ENCODE measurements at places on chromosomes 3 and 15.

GRCh38 chr15:99437315-99438223 is 128.2 kb upstream of the MEF2A start:
- DNase-seq, result no peak

DNA sequence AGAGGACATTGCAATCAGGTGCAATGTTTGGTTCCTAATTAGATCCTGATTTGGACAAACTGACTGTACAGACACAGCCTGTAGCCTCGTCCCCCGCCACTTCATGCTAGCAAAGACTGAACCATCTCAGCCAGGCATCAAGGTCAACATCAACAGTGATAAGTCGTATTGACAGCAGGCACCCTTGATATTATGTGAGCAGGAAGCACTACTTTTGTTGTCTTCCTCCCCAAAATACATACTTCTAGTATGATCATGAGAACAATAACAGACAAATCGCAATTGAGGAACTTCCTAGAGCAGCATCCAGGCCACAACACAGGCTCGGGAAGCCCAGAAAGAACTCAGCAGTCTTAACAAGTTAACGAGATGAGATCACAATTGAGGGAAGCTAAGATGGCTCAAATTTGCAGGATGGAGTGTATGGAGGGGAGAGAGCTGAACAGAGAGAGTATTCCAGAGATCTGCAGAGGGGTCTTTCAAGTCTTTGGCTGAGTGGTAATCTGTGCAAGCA is 20.4 kb downstream of the TGM5 start:
- no peak for DNase-seq

DNA sequence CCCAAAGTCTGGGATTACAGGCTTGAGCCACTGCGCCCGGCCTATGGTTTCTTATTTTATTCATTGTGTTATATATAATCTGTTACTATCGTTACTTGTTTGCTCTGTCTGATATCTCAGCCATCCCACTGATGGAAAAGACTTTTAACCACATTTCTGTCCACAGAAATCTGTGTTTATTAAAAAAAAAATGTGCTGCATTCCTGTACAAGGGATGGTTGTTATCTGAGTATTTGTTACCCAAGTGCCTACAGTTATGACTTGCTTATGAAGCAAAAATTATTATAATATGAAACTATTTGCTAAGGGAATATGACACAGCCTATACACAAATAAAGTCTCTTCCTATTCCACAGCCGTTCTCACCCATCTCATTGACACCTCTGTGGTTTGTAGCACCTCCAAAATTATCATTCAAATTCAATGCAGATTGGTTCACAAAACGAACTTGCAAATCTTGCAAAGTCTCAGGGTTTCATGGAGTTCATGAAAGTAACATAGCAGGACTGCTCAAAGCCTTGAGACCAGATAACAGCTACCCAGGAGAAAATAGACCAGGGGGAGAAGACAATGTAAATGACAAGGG is 47.4 kb upstream of the UBE2E1 start:
- no peak for DNase-seq

GRCh38 chr3:22835041-22835440 is 368.1 kb upstream of the UBE2E2 start:
- no peak for DNase-seq

DNA sequence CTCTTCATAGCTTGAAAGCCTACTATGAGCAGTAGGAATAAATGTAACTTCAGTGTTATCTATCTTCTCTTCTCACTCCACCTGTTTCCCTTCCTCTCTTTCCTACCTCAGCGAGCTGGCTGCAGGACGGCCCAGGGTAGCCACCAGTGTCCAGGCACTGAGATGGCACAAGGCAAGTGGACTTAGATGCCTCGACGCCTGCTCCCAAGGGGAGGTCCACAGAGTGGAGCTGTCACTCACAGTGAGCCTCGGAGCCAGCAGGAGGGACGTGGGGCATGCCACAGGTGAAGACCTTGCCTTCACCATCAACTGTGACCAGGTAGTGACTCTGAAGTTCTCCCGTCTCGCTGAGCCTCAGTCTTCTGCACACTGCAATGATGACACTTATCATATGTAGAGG is 88.2 kb downstream of the PCSK6 start:
- no peak for DNase-seq

DNA sequence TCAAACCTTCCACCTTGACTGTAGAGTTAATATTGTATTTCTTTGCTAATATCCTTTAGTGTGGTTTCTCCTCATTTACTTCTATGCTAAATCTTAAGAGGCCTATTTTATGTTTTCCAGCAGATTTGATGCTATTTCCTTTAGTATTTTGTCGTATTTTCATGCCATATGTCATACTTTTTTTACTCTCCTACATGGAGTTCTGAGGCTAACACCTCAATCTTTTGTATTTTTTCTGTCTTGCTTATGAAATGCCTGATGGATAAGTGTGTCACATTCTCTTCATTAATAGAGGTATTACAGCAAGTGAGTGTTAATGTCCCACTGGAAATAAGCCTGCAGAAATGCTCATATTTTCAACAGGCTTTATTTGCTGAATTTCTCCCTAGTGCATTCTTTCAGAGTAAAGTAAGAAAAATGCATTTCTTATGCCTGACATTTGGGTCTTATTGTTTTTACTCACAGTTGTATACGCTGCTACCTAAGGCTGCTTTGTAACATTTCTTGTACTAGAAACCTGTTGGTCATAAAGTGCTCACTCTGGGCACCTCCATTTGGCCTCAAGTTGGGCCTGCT is 63.2 kb downstream of the DIPK2A start:
- DNase-seq, result no peak

- DNase-seq, result no peak
Observed at GRCh38 chr15:61393949-61394348, 164.8 kb upstream of the RORA start.

- peak; percentile 36 for DNase-seq
Observed at GRCh38 chr3:50652709-50653108, 22.0 kb upstream of the DOCK3 start.

DNA sequence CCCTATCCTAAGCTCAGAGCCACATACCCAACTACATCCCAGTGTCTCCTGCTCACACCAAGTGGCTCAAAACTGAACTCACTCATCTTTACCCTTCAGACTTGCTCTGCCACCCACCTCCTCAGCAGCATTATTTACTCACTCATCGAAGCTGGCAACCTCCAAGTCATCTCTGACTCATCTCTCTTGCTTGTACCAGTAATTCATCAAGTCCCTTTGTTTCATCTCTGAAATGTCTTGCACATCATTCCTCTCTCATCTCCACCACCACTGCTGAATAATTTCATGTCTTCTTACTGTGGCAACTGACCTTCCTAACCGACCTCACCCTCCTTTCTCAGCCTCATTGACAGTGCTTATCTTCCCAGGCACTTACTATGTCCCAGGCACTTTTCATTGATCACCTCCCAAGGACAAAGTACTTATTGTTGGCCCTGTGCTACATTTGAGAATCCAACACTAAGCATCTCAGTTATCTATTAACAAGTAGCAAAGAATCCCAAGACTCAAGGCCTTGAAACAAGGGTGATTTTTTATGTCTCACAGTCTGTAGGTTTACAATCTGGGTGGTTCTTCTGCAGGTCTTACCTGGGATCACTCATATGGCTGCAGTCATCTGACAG is 82.0 kb downstream of the MRPL46 start:
- DNase-seq, result peak; percentile 34

DNA sequence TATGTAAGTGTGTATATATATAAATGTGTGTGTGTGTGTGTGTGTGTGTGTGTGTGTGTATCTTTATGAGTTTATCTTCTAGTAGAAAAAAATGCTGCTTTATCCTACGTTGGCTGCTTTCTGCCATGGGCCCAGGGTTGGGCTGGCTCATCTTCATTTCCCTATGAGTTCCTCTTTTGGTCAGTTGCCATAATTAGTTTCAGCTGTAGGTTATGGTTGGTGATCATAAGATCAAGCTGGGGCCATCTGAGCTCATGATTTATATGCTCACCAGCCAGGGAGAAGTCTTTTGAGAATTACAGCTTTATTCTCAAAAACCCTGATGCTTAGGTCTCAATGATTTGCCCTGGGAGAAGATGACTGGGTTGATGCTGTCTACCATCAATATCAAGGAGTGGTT is 775.8 kb upstream of the ARPP21 start:
- DNase-seq, result no peak

- DNase-seq, result no peak
Observed at GRCh38 chr15:38864122-38864521, 299.5 kb upstream of the RASGRP1 start.

- no peak for DNase-seq
Observed at GRCh38 chr3:73603762-73604171, 21.0 kb downstream of the PDZRN3 start.

GRCh38 chr15:61025781-61026180 is 203.3 kb downstream of the RORA start:
- DNase-seq, result no peak

DNA sequence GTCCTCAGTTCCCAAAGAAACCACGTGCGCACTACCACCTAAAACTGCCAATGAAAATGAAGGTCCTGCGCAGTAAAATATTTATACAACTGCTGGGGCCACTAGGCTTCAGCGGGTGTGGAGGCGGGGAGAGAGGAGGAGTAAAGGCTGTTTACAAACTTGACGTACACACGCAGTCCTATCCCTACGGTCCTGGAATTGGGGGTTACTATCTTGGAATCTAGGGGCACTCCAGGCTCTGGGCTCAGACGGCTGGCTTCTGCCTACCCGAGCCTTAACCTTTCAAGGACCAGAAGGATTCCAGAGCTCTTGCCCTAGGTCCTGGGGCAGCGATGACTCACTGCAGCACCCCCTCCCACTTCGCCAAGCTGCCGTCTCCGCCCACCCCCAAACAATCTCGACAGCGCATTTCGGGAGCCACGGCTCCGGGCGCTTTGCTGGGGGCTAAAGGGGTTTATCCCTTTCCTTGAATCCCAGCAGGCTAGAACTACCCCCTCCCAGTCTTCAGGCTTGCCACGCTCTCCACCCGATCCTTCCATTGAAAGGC is 3.0 kb downstream of the ADAMTS9 start:
- DNase-seq, result no peak

DNA sequence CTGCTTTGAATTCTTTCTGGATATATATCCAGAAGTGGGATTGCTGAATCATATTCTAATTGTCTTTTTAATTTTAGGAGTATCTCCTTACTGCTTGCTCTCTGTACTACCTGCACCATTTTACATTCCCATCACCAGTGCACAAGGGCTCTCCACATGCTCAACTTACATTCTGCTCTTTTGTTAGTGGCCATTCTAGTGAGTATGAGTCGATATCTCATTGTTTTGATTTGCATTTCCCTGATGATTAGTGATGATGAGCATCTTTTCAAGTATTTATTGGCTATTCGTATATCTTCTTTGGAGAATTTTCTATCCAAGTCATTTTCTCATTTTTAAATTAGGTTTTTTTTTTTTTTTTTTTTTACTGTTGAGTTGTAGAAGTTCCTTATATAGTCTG is 29.5 kb downstream of the PFN2 start:
- no peak for DNase-seq

GRCh38 chr15:89482139-89482538 is 14.2 kb downstream of the RHCG start:
- DNase-seq, result no peak

- no peak for DNase-seq
Observed at GRCh38 chr3:149207475-149207874, 14.2 kb downstream of the CP start.

GRCh38 chr3:31357451-31357850 is 175.3 kb upstream of the STT3B start:
- no peak for DNase-seq

DNA sequence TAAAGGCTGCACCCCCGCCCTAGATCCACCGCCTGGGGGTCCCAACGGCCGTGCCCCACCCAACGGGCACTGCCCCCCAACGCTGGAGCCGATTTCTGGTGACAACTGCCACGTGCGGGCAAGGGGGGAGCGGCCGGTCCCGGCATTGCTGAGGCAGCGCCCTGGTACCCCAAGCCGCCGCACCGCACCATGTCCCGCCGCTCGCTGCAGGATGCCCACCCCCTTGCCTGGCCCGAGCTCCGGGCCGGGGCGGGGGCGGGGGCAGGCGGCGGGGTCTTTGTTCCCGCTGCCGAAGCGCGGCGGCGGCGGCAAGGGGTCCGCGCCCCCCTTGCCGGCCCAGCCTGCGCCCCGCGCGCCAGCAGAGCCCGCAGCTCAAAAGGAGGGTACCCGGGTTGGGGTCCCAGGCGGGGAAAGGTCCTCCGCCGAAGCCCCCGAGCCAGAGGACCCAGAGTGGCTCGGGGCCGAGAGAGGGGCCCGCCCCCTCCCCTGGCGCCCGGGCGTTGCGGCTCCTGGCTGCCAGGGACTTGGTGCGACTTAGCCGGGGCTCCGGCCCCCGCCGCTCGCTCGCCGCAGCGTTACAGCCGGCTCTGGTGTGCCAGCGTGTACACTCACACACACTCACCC is 678 bp downstream of the SEMA7A start:
- no peak for DNase-seq

DNA sequence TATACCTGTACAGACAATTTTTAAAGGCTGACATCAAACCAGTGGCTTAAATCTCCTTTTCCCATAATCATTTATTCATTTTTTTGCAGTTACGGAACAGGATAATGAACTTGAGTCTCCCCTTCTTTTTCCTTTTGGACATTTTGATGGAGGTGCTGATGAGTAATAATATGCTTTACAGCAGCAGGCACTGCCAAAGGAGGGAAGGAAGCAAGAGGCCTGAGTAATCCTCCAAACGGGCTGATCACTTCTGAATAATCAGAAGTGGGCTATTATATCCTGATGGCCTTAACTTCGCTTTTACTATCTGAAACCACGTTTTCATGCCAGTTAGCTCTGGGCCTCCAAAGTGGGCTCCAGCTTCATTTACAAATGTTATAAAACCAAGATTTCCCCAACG is 527.2 kb downstream of the FOXP1 start:
- no peak for DNase-seq

- DNase-seq, result no peak
Observed at GRCh38 chr15:91228890-91229289, 128.8 kb downstream of the SV2B start.

DNA sequence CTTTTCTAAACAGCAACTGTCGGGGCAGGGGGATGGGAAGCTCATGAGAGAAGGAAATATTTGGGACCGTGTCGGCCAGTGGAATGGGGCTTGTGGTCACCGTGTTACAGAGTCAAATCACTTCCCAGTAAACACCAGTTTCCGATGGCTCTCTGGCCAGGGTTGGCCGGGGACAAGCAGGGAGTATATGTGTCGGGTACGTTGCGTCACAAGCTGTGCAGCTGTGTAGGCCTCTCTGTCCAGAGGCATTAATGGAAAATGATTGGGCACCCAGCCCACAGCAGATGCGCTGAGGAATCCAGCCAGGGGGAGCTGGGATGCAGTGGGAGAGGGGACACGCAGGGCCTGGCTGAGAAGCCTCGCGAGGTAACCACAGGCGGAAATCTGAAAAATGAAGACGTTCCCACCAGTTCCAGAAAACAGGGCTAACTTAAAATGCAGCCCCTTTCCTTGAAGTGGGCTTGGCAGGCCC is 15.8 kb upstream of the ALDH1A3 start:
- no peak for DNase-seq

- DNase-seq, result no peak
Observed at GRCh38 chr3:123476967-123477750, 28.3 kb upstream of the ADCY5 start.

Data from T-helper 2 cell treated with Interferon-gamma antibody and Interleukin-4, amounts not matched to agents 5 μg/mL and 100 μg/mL, for 36 hours (primary cell).